ENCODE measurements at places on chromosomes 16 and 17. TPM values are rescaled to one million over a fixed set of nuclear protein-coding genes. Genes with fewer than 3 reads are reported as not detected.

GRCh38 chr16:65125322-65125721 is 3.5 kb upstream of the CDH11 start:
- no peak for DNase-seq

GRCh38 chr17:82434216-82434565 is 15.8 kb upstream of the OGFOD3 start:
- DNase-seq, result no peak

Gene PKMYT1
- 93.4 TPM for polyA plus RNA-seq

Gene RAB26
- 1.6 TPM for polyA plus RNA-seq

Gene DNAJA2
- 94.4 TPM for polyA plus RNA-seq

Gene PTX4
- polyA plus RNA-seq, result not detected

Gene KRT13
- not detected for polyA plus RNA-seq
